GM03348 (cell line): ENCODE measurements at places on chromosomes 11 and 22.

DNA sequence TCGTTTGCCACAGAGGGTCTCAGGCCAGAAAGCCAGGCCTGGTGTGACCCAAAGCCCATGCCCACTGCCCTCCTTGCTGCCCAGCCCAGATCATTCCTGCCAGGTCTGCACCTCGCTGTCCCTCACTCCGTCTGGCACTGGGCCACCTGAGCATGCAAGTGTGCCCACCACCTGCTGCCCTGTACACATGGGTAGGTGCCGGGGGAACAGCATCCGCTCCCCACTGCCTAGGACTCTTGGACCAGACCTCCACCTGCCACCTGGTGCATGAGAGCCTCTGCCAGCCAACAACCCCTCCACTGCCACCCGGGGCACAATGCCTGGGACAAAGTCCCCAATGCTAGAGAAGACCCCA lies 12.5 kb downstream of the MGAT3 start:
- DNase-seq, result no peak

DNA sequence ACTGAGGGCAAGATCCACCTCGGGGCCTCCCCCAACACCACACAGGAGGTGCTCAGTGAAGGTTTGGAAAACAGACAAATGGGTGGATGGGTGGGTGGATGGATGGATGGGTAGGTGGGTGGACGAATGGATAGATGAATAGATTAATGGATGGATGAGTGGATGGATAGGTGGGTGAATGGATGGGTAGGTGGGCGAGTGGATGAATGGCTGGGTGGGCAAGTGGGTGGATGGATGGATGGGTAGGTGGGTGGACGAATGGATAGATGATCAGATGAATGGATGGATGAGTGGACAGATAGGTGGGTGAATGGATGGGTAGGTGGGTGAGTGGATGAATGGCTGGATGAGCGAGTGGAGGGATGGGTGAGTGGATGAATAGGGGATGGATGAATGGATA lies 863 bp upstream of the PRR33 start:
- no peak for DNase-seq

- DNase-seq, result no peak
Observed at GRCh38 chr11:35792148-35792845, 129.7 kb downstream of the TRIM44 start.

- peak; percentile 2 for DNase-seq
Observed at GRCh38 chr11:91248199-91248807, 976.3 kb upstream of the FAT3 start.

- no peak for DNase-seq
Observed at GRCh38 chr22:47421846-47422245, 659.4 kb downstream of the TBC1D22A start.

DNA sequence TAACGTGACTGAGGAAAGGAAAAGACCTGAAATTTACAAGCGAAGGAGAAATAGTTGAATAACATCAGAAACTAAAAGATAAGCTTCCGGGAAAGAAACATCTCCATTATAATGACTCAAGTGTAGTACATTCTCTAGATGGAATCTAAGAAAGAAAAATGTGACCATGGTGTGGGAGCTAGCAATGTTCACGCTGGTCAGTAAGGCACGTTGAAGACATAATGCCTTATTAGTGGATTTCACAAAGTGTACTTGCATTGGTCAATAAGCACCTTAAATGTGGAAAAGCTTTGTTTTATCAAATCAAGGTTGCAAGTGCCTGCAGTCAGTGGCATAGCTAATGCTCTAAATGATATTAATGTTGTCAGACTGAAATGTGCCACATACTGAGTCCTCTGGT lies 2.8 kb upstream of the LARGE1 start:
- DNase-seq, result peak; percentile 27

DNA sequence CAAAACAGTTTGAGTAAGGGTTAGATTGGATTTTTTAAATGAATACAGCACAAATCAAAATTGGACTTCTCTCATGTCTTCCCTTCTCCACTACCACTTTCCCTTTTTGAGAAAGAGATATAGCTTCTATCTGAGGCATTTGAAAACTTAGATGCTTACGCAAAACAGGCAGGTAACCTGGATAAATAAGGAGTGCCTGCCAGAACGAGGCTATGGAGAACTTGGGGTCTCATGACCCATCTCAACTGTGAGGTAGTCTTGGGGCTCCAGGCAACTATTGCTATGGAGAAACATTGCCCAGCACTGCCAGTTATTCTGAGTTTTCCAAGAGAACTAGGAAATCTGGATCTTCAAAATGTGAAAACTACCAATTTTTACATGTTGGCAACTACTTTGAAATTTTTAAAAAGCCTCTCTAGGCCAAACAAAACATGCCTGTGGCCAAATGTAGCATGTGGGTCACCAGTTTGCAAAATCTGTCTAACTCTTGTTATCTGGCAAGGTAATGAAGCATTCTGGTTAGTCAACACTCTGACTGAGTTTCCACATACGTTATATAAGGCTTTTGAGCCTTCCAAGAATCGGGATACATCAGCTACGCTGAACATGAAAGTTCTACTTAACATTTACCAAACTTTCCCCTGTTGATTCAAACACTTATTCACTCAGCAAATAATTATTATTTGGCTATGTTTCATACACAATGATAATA lies 752.7 kb downstream of the KCNA4 start:
- DNase-seq, result peak; percentile 16

DNA sequence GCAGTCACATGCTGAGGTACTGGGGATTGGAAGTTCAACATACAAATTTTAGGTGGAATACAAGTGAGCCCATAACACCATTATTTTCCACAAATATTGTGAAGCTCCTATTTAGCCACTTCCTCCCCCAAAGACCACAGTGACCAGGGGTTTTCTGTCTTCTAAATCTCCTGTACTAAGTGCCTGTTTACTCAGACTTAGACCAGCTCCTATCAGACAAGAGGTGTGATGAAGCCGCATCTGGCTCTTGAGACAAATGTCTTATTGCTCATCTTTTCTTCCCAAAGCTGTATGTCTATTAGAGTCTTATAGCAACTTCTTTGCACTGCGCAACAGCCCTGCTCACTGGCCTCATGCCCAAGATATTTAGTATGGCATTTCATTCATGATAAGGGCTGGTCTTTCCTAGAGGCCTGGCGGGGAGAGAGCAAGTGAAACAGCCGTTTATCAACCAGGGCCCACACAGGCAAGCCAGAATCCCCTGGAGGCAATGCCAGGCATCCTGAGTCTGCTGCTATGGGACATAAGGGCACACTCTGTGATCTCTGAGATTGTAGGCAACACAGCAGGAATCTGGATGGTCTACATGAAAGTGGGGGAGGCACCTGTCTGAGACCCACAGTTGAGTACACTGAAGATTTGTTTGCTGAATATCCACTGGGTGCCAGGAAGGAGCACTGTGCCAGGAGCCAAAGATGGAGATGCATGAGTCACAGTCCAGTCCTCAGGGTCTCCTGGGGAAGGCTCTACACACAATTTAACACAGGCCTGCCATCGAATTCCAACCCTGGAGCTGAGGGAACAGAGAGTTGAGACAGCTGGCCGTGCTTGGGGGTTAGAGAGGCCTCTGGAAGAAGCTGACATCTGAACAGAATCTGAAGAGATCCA lies 78.5 kb upstream of the NCAM1 start:
- no peak for DNase-seq

DNA sequence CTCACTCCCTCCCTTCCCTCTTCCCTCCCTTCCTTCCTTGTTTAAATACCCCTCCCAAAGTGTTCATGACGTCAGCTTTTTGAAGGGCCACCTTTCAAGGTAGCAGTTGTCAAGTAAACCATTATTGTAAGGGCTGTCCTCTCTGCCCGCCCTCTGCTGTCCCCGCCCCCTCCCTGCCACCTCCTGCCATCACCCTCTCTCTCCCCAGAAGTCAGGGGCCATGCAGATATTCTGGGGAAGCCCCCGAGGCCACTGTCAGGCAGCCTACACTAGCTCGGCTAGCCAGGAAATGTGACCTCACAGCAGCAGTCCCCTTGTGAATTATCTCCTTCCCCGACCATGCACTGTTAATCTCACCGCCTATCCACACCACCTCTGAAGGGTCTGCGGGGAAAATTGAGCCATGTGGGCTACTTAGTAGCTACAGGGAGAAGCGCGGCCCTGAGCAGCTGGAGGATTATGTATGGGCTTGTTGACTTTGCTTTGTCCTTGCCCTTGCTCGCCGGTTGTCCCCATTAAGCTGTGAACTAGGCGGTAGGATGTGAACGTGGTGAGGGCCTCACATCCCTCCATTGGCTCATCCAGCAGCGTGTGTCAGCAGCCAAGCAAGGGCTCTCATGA lies 42.1 kb upstream of the ATXN10 start:
- DNase-seq, result no peak

DNA sequence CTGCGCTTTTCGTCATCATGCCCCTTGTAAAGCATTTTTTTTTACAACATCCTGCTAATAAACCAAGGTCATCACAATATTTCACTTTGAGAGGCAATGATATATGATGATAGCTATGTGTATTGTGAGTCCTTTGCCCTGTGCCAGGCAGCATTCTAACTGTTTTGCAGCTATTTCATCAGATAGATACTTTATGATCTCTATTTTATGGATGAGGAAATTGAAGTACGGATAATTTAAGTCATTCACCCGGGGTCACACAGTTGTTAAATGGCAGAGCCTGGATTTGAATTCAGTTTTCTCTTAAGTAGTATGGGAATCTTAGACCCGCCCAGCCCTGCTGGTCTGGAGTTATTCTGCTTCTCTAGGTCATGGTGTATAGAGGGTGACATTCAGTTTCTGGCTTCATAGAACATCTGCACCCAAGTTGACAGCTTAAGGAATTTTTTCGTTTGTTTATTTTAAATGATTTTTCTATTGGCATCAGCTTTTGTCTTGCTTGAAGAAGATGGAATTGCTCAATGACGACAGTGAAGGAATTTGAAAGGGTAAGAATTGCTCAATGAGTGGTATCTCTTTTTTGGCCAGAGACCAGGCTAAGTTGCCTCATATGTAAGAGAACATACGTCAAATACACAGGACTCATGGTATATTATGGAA lies 926 bp downstream of the PRR5L start:
- DNase-seq, result peak; percentile 61

- peak; percentile 67 for DNase-seq
Observed at GRCh38 chr11:72308226-72309073, 64.5 kb upstream of the PHOX2A start.
